ENCODE measurements at places on chromosomes 11 and 22.
A peak's percentile ranks its signal among the peaks of the same experiment; 100 is the strongest.

DNA sequence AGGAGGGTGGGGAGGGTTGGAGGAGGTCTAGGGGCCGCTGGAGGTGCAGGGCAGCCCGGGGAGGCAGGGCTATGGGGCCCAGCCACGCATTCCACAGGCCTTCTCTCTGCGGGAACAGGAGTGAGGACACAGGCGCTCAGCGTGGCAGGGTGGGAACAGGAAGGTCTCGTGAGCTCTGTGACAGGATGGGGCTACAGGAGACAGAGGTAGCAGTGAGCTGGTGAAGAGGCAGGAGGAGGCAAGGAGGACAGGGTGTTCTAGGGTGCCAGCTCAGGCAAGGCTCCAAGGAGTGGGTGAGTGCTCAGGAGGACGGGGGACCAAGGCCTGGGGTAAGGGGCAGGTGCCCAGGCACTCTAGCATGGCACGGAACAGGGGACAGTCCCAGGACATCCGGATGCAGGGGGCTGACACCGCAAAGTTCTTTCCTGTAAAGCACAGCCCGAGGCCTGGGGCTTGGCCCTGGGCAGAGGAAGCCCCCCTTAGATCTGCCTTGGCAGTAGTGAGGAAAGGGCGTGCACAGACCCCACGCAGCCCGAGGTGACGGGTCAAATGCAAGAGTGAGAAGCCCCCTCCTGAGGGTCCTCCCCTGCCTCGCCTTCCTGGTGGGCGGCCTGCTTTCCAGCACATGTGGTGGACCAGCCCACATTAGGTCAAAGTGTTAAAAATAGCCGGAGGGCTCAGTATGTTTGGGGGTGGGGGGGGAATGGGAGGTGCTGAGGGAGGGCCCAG lies 4.7 kb upstream of the NEAT1 start:
- DNase-seq = no peak

DNA sequence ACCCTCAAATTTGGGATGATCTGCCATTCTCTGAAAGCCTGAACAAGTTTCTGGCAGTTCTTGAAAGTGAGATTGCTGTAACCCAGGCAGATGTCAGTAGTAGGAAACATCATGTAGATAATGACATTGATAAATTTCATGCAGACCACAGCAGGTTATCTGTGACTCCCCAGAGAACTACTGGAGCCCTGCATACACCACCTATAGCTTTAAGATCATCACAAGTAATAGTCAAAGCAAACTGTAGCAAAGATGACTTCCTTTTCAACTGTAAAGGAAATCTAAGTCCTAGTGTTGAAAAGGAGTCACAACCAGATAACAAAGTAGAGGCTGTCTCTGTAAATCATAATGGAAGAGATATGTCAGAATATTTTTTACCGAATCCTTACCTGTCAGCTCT lies 31.0 kb downstream of the DDIAS start:
- no peak for DNase-seq

GRCh38 chr11:128598506-128599150 lies 11.3 kb upstream of the ETS1 start:
- no peak for DNase-seq

GRCh38 chr11:67493548-67494370 lies 10.9 kb downstream of the AIP start:
- DNase-seq = no peak

- no peak for DNase-seq
These were observed 10.2 kb upstream of the PDE2A start for GRCh38 chr11:72684236-72684912.

DNA sequence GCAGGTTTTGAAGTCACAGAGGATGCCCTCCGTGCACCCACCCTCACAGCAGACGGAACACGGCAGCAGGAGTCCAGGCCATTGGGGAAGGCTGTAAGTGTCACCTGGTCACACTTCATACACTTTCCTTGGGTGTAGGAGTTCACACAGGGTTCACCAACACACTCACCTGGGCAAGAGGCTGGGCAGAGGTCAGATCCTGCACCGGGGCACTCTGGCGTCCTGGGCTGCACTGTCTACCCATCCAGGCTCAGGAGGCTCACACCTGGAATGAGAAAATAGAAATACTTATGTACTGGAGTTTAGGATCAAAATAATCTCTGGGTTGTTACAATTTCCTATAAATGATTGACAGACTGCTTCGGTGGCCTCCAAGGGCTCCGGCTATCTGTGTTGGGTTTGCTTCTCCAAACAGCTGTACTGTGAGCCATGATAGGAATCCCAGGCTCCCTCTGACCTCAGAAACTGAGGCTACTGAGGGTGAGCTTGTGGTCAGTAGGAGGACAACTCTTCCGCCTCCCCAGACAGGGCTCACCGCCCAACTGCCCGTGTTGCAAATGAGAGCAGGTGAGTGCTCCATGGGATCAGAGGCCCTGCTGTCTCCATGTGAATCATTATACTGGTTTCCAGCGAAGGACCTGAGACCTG lies 20.1 kb upstream of the CARS1 start:
- no peak for DNase-seq

DNA sequence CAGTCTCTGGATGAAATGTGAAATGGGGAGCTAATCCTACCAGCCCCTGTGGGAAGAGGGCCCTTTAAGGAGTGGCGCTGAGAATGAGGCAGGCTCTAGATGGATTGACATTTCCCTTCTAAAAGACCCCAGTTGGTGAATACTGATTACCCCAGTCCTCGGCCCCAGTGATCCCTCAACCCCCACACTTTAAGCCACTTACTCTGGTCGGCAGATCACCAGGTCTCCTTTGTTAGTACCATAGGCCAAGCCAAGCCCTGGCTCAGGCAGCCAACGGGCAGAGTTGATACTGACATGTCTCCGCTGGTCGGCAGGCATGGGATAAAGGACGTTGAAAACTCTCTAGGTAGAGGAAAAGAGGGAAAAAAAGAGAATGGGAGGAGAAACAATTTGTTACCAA lies 26.1 kb upstream of the CHRM4 start:
- no peak for DNase-seq

DNA sequence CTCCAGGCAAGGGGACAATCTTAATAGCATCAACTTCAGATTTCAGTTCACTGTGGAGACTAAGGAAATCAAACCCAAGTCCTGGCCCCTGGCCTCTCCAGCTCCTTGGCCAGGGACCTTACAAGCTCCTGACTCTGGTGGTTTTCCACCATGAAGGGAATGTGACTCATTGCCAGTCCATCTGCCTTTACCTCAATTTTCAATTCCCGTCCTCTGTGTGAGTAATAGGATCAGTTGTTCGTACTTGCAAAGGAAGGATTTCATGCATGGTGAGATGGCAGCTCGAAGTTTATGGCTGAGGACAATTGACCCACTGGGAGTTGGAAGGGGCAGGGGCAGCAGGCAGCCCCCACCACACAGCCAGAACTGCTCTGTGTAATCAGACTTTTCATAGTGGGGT lies 42.5 kb downstream of the INSC start:
- no peak for DNase-seq

DNA sequence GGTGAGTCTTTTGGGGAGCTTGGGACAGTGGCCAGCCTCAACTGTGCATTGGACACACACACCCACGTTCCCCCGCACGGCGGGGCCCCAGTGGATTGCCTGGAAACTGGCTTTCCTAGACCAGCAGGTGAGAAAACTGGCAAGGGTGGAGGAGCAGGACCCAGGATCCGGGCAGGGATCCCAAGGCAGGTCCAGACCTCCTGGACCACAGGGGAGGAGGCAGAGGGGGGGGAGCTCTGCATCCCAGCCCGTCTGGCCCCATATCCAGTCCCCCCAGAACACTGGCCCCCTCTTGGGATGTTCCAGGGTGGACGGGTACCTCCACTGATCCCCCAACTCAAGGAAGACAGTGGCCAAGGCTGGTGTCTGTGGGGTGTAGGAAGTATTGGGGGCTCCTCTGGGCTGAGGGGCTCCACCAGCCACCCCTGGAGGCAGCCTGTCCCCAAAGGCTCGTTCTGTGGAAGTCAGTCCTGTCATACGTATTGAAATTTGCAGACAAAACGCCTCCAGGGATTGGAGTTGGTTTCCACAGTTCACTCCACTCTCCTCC lies 89.3 kb upstream of the LINC01488 start:
- no peak for DNase-seq

DNA sequence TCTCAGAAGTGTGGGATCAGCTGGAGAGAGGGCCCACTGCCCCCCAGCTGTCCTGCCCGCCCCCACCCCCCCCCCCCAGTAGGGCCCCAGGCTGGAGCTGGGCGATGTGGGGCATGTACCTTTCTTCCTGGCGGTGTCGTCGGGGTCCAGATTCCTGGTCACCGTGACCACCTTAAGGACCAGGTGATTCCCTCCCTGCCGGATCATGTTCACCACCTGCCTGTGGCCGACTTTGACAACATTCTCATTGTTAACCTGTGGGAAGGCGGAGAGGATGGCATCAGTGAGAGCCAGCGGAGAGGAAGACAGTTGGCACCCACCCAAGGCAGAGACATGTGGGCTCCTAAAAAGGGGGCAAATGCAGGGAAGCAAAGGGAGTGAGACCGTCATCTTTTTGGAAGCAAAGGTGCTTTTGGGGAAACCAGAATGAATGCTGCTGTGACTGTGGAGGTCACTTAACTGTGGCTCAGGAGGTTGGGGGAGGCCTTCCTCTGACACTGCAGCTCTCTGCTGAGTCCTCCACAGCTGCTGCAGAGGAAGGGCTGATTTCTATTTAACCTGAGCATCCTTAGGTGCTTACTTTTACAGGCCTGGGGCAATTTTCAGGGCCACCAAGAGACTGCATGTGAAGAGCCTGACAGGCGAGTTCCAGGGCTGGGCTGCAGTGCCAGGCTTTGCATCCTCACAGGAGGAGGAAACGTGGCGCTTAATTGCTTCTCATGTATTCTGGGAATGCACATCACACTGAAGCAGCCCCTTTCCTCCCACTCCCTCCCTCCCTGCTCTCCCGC lies 104.5 kb downstream of the CTTN start:
- peak; percentile 84 for DNase-seq

DNA sequence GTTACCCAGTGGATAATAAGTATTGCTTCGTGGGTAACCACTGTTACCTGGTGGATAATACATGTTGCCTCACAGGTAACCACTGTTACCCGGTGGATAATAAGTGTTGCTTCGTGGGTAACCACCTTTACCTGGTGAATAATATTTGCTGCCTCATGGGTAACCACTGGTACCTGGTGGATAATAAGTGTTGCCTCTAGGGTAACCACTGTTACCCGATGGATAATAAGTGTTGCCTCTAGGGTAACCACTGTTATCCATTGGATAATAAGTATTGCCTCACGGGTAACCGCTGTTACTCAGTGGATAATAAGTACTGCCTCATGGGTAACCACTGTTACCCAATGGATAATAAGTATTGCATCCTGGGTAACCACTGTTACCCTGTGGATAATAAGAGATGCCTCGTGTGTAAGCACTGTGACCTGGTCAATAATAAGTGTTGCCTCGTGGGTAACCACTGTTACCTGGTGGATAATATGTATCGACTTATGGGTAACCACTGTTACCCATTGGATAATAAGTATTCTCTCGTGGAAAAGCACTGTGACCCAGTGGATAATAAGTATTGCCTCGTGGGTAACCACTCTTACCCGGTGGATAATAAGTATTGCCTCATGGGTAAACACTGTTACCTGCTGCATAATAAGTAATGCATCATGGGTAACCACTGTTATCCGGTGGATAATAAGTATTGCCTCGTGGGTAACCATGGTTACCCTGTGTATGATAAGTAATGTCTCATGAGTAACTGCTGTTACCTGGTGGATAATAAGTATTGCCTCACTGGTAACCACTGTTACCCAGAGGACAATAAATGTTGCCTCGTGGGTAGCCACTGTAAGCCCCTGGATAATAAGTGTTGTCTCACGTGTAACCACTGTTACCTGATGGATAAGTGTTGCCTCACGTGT lies 20.1 kb upstream of the NXPE4 start:
- DNase-seq = no peak

GRCh38 chr22:20531404-20532201 lies 24.2 kb downstream of the MED15 start:
- DNase-seq = no peak

- DNase-seq = no peak
These were observed 27.0 kb downstream of the SGSM3 start for GRCh38 chr22:40397396-40397795.

DNA sequence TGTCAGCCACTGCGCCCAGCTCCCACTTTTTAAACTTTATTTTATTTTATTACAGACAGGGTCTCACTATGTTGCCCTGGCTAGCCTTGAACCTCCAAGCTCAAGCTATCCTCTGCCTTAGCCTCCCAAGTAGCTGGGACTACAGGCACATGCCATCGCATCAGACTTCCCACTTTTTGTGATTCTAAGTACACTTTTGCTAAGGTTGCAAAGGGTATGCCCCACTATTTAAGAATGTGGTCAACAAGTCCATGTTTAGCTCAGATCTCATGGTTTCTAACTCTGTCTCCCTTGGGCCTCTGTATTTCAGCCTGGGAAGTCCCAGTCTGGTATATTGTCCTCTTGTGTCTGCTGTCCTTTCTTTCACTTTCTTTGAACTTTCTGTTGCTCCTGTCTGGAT lies 35.3 kb downstream of the EXPH5 start:
- DNase-seq = no peak

GRCh38 chr11:133263332-133263731 lies 269.0 kb downstream of the OPCML start:
- no peak for DNase-seq

- no peak for DNase-seq
These were observed 67.3 kb downstream of the IGF2 start for GRCh38 chr11:2071748-2072385.

DNA sequence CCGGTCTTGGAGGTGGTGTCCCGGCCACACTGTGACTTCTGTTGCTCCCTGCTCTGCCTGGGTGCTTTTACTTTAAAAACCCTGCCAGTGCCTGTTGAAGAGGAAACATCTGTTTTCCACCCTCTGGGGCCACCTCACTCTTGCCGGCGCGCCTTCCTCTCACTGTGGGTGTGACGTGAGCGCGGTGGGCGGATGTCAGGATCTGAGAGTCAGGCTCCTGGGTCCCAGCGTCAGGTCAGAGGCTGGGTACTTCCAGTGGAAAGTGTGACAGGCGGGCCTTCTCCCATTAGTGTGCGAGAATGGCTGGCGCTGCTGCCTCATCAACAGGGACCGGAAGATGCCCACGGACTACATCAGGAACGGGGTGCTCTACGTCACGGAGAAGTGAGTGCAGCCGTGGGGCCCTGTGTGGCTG lies 54.2 kb downstream of the GRAMD4 start:
- no peak for DNase-seq

DNA sequence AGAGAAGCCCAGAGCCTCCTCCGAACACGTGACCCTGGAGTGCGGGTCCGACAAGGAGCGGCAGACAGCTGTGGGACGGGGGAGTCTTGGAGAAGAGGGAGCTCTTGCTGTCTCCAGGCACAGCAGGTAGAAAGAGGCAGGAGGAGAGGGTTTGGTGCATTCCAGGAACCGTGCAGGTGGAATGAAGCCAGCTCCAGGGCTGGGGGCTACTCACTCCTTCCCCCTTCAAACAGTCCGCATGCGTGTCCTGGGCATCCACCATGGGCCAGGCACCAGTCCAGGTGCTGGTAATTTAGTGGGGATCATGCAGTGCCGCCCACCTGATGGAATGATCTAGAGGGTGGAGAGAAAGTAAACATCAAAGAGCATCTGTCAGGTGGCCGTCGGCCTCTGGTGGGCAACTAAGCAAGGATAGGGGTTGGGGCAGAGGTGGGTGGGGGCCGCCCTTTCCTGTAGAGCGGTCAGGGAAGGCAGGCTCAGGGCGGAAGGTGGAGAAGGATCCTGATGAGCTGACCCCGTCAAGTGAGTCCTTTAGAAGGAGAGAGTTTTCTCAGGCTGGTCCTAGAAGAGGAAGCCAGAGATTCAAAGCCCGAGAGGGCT lies 850.0 kb downstream of the TBC1D22A start:
- no peak for DNase-seq
